ENCODE measurements at places on chromosomes 3 and 15. TPM values are rescaled to one million over a fixed set of nuclear protein-coding genes. Genes with fewer than 3 reads are reported as not detected.

DNA sequence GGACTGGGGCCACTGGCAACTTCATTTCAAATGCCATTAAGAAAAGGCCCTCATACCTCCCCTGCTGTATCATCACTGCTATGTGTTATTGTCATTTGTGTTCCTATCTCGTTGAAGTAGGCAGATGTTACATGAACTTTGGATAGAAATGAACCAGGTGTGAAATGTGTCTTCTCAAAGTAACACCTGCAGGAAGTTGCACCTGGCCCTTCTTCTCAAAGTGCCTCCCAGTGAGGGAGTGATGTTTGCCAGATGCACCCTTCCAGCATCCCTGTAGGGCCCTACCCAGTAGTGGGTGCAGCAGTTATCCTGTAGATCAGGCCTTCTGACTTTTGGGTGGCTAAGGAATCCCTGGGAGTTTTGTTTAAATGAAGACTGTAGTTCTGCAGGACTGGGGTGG, 197.7 kb upstream of the CTNNB1 start:
- H3K4me3 ChIP-seq: no peak overlapping the region
- no peak overlapping the region for H3K27ac ChIP-seq
- peaks cover 15% of the 10 kb centered on the region for H3K27me3 ChIP-seq
- no peak for DNase-seq

GRCh38 chr15:70665599-70665998, 97.8 kb downstream of the UACA start:
- H3K4me1 ChIP-seq: no peaks in the 10 kb centered on the region
- H3K36me3 ChIP-seq: peaks cover 60% of the 10 kb centered on the region
- H3K27me3 ChIP-seq: no peaks in the 10 kb centered on the region
- no peak for DNase-seq
- H3K27ac ChIP-seq: no peak overlapping the region

DNA sequence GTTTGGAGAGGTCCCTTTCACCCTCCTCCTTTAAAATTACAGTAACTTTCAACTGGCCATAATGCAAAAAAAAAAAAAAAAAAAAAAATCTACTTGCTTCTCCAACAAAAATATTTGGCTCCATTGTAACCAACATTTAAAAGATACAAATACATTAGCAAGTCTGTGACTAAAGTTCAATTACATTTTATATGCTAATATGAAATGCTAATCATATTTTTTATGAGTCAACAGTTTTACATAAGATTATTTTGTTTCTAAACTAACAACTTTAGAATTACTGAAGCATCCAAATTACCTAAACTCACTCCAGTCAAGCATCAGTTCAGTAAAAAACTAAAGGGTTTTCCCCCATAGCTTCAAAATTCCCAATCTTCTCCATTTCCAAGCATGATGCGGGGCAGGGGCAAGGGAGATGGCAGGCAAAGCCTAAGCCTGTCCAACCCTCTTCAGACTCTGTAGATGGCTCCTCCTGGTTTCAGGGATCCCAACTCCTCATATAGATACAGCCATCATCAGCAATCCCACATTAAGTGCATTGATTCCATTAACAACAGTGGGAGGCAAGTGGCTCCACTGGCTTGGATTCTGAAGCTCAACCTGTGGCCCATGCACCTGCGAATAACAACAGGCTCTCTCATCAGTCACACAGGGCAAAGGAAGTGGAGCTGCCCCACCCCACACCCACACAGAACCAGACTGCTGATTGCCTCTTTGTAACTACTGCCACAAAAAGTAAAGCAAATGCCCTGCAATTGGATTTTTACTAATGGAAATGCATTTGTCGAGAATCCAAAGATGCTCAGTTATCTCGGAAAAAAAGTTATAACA, 15.0 kb downstream of the SFMBT1 start:
- no peak for DNase-seq
- no peaks in the 10 kb centered on the region for H3K36me3 ChIP-seq
- H3K4me1 ChIP-seq: no peaks in the 10 kb centered on the region
- H3K4me3 ChIP-seq: no peak overlapping the region
- no peak overlapping the region for H3K27ac ChIP-seq

The PLSCR5 gene
- total RNA-seq: not detected

The VPS13C gene
- total RNA-seq: 21.7 TPM

DNA sequence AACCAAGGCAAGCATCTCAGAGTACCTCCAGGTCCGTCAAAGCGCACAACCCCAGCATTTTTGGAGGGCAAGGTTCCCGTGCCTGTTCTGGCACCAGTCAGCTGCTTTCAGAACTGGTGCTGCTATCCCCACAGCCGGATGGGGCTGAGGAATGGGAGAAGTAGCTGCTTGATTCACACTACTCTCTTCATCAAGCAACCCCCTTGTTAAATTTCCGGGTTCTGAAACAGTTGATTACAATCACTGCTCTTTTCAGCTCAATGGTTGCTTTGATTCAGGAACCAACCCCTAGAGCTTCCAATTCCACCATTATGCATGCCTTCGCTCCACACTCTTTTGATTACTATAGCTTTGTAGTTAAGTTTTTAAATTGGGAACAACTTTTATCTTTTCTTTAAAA, 12.3 kb upstream of the UBA7 start:
- no peak for DNase-seq
- no peak overlapping the region for H3K27ac ChIP-seq
- H3K27me3 ChIP-seq: no peaks in the 10 kb centered on the region
- H3K4me3 ChIP-seq: no peak overlapping the region
- no peaks in the 10 kb centered on the region for H3K36me3 ChIP-seq
- H3K4me1 ChIP-seq: no peaks in the 10 kb centered on the region

The LMAN1L gene
- total RNA-seq: not detected

GRCh38 chr15:67957435-67958132, 96.5 kb upstream of the PIAS1 start:
- H3K27ac ChIP-seq: no peak overlapping the region
- H3K4me1 ChIP-seq: no peaks in the 10 kb centered on the region
- DNase-seq: no peak

DNA sequence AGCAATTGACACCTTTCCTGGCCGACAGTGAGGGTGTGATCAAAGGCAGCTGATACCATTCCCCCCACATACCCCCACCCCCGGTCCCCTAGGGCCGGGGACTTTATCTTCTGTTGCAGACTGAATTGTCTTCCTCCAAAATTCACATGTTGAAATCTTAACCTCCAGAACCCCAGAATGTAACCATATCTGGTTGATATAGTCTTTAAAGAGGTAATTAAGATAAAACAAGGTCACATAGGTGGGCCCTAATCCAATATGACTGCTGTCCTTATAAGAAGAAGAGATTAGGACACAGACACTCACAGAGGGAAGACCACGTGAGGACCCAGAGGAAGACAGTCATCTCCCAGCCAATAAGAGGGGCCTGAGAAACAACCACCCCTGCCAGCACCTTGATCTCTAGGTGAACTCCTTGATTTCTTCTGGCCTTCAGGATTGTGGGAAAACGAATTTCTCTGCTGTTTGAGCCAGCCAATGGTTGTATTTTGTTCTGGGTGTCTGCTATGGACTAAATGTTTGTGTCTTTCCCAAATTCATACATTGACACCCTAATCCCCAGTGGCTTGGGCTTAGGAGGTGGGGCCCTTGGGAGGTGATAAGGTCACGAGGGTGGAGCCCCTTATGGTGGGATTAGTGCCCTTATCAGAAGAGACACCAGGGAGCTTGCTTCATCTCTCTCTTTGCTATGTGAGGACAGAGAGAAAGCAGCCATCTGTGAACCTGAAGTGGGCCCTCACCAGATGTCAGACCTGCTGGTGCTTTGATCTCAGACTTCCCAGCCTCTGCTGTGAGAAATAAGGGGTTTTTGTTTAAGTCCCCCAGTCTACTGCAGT, 144.0 kb downstream of the CHSY1 start:
- no peak overlapping the region for H3K4me3 ChIP-seq
- no peaks in the 10 kb centered on the region for H3K36me3 ChIP-seq
- H3K4me1 ChIP-seq: no peaks in the 10 kb centered on the region
- no peak overlapping the region for H3K27ac ChIP-seq
- DNase-seq: no peak

- no peaks in the 10 kb centered on the region for H3K36me3 ChIP-seq
- no peak overlapping the region for H3K4me3 ChIP-seq
- H3K4me1 ChIP-seq: peaks cover 37% of the 10 kb centered on the region
- no peak overlapping the region for H3K27ac ChIP-seq
- no peaks in the 10 kb centered on the region for H3K27me3 ChIP-seq
- no peak for DNase-seq
Observed at GRCh38 chr15:63517628-63518027, 13.2 kb downstream of the USP3 start.

The GPR149 gene
- not detected for total RNA-seq

The ITPKA gene
- 7.7 TPM for total RNA-seq

GRCh38 chr3:60792249-60792852, 458.9 kb downstream of the FHIT start:
- no peaks in the 10 kb centered on the region for H3K27me3 ChIP-seq
- no peak overlapping the region for H3K4me3 ChIP-seq
- no peaks in the 10 kb centered on the region for H3K4me1 ChIP-seq
- H3K27ac ChIP-seq: no peak overlapping the region
- DNase-seq: no peak

GRCh38 chr3:146550743-146551510, 6.5 kb upstream of the PLSCR1 start:
- no peaks in the 10 kb centered on the region for H3K36me3 ChIP-seq
- H3K4me3 ChIP-seq: no peak overlapping the region
- no peaks in the 10 kb centered on the region for H3K27me3 ChIP-seq
- peaks cover 10% of the 10 kb centered on the region for H3K4me1 ChIP-seq
- peak; percentile 92 for DNase-seq

GRCh38 chr15:99361545-99362185, 110.4 kb downstream of the LRRC28 start:
- peak; percentile 62 for DNase-seq
- no peak overlapping the region for H3K27ac ChIP-seq
- H3K27me3 ChIP-seq: no peaks in the 10 kb centered on the region
- H3K4me1 ChIP-seq: no peaks in the 10 kb centered on the region
- no peaks in the 10 kb centered on the region for H3K36me3 ChIP-seq

The TMEM266 gene
- 0.38 TPM for total RNA-seq

The UBA7 gene
- 35.7 TPM for total RNA-seq

GRCh38 chr3:160784853-160785252, 28.8 kb downstream of the PPM1L start:
- no peaks in the 10 kb centered on the region for H3K36me3 ChIP-seq
- H3K27ac ChIP-seq: no peak overlapping the region
- H3K4me3 ChIP-seq: no peak overlapping the region
